ENCODE measurements at places on chromosomes 5 and 9.

DNA sequence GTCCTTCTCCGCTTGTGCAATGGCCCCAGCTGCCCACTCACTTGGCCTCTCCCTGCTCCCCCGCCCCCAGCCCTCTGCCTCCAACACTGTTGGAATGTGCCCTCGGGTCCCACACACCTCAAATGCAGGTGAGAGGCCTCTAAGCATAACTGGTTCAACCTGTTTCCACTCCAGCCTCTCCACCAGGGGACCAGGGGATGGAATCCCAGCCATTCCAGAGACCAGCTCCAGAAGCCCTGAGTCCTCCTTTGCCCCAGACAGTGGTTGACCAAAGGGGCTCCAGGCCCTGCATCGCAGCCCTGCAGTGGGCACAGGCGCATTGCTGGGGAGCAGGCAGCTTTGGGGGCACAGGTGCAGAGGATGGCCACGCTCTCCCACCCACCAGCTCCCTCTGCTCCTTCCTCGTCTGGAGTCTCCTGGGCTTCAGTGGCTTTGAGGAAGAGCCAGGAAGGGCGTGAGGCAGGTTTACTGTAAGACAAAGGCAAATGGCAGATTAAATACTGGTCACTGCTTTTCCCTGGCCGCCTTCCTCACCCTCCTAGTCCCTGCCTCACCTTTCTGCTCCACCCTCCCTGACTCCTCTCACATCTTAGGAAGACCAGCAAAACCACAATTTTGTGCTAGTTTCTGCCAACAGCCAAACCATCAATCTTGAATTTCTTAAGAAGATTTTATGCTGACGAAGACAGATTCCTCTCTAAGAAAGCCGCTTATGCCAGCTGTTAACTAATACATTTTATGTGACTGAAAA, 29.1 kb upstream of the IRX2 start:
- no peak for DNase-seq

DNA sequence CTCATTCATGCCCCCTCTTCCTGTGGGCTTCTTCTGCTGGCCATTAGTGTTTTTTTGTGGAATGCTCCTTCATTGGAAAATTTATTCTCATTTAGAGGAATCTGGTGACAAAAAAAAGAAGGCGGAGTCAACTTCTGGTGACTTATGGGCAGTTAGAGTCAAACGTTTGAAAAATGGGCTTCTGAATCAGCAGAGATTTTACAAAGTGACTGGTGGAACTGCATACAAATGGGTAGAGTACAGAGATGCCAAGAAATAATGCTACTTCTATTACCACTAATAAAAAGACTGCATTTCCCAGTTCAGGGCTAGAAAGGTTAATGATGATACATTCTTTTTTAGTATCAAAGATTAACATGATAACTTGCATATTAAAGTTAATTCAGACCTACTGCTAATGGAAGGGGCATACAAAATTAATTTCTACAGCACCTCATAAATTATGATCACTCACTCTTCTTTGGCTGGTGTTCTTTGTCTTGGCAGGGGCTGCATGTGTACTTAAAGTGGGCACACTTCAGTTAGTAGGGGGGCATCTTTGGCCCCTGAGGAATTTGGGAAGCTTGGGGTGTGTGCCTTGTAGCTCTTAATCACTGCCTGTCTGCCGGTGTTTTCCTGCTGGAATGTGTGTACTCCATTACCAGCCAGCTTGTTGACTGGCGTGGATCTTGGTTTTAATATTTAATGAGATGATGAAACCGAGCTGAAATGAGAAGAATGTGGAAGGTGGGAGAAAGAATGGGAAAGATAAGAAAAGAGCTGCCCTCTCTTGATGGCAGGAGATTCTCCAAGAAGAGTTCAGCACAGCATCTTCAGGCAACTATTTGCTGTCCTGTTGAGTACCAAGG, 148.9 kb downstream of the DOCK2 start:
- DNase-seq, result no peak

GRCh38 chr5:59548807-59549357, 344.6 kb downstream of the PDE4D start:
- DNase-seq, result no peak

DNA sequence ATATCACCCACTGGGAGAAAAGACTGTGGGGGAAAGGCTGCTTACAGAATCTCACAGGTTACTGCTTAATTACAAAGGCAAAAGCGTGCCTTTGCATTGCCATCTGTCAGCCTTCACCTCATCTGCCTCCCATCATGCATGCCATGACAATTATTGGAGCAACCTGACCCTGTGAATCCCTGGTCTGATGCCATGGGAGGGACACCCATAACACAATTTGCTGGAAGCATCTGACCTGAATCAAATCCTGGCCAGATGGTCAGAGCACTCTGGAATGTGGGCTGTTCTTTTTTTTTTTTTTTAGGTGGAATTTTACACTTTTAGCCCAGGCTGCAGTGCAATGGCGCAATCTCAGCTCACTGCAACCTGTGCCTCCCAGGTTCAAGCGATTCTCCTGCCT, 11.6 kb upstream of the RETREG1 start:
- DNase-seq, result no peak

- no peak for DNase-seq
These were observed 3.5 kb upstream of the CNTFR start for GRCh38 chr9:34592895-34593601.

DNA sequence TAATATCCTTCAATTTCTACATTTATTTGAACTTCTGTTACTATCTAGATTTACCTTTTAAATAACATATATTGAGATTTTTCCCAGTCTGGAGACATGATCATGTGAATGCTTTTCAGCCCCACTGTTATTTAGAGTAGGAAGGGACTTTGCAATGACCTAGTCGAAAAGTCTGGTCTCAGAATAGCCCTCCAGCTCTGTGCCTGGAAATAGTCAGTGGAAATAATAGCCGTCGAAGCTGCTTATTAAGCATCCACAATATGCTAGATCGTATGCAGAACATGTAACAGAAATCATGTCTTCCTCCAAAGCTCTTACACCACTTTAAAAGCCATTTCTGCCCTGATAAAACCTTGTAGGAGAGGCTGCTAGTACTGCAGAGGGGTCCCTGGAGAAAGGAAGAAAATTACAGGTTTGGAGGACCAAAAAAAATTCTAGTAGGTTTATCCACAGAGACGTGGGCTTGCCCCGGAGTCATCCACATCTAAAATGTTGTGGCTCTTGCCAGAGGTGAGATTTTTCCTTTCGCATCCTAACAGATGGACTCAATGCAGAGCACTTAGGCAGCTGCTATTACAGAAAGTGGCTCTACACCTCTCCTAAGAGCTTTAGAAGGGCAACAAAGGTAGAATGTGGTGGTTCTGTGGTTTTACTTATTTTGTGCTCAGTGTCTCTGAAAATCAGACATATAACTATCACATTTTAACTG, 2.5 kb upstream of the FGF1 start:
- no peak for DNase-seq

DNA sequence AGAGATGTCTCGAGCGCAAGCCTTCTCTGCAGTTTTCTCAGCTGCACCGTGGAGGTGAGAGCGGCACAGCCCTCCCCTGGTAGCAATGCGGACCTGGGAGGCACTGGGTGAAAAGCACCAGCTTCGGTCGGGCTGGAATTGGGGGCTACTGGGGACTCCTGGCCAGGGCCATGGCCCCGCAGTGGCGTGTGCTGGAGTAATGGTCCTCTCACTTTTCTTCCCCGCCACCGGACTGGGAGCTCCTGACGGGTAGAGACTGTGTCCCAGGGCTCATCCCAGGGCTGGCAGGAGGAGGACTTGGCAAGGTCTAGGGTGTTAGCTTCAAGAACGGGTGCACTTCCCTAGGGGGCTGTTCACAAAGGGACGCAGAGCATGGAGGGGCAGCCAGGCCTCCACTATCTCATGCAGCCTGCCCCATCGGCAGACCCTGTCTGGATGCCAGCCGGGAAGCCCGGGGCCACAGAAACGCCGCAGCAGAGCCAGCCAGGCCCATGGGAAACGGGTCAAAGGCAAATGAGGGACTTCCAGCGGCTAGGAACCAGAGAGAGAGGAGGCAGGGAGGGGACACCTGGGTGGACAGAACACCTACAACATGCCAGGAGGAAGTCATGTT, 92.6 kb upstream of the MVB12B start:
- DNase-seq, result no peak

DNA sequence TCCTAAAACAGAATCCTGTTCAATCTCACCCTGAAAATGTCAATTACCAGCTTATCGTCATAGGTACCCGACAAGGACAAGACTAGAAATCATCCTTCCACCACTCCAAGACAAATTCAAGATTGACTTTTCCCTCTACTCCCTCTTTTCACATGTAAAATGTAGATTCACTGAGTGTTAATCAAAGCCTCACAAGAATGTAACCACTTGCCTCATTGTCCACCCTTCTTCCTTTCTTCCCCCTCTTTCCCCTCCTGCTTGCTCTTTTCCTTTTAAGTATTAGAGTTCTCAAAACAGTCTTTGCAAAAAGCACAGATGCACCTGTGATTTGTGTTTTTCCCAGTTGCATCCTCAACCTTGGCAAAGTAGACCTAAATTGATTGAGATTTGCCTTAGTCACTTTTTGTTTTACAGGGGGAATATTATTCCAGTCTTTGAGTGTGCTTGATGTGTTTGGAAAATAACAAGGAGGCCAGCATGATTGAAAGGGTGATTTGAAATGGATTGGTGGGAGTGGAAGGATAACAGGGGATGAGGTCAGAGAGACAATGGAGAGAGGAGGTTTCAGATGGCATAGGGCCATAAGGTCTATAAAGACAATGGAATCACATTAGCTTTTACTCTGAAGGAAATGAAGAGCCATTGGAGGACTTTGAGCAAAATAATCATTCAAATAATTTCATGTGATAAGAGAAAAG, 231.3 kb upstream of the TYRP1 start:
- DNase-seq, result no peak

DNA sequence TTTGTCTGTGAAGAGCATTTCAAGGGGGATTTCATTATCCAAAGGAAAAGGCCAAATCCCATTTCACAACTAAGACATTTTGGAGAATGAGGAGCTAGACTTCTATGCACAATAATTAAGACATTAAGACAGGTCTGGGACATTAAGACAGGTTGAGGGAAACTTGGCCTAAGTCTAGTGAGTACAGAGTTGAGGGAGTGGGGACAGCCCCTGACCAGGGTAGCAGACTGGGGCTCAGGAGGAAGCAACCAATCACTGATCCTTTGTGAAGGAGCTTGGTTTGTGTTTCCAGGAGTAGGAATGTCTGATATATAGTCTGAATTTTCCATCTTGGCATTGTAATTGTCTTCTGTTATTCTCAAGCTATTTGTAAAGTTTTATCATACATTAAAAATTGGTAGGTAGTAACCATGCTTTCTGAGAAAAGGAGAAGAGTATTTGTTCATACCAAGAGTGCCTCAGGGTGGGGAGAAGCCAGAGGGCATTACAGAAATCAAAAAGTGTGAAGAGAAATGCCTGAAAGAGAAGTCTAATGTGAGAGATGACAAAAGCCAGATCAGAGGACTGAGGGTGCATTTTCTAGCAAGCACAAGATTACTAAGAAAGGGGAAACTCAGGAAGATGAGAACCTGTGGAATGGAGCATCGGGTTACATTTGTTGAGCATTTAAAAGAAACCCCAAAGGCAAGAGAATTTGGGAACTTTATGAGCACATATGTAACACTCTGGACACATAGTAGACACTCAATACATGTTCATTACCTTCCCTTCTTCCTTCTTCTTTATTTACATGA, 189.3 kb upstream of the PIK3R1 start:
- no peak for DNase-seq

GRCh38 chr9:75117564-75117963, 29.2 kb downstream of the OSTF1 start:
- no peak for DNase-seq

DNA sequence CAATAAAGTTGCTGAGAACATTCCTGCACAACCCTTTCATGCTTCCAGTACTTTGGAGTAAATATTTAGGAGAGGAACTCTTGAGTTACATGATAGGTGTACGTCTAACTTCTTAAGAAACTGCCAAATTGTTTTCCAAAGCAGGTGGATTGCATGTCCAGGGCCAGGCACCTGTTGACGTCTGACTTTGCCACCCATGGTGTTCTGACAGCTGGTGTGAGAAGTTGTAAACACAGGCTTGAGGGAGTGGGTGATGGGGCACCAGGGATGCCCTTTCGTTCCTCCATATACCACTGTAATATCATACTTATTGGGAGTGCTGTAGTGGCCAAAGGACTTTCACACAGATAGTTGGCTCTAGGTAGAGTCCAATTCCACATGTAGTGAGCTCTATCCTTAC, 352.1 kb downstream of the GADD45G start:
- no peak for DNase-seq

DNA sequence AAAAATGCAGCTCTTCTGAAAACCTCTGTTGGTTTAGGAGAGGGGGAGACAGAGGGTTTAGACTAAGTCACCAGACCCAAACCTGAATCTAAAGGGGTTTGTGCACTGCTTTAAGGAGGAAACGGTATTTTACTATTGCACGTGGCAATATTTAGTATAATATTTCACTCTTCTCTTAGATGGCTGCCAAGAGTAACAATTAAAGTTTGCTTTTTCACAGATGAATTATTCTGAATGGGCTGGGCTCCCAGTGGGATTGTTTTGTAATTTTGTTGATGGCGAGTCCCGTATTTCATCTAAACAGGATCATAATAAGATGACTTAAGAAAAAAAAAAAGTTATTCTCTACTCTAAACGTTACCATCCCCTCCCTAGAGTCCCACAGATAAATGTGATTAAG, 245.4 kb downstream of the PCSK5 start:
- no peak for DNase-seq

GRCh38 chr5:2213121-2213730, 330.5 kb upstream of the IRX4 start:
- DNase-seq, result no peak

- no peak for DNase-seq
These were observed 50.7 kb upstream of the ARL15 start for GRCh38 chr5:54360925-54361662.

DNA sequence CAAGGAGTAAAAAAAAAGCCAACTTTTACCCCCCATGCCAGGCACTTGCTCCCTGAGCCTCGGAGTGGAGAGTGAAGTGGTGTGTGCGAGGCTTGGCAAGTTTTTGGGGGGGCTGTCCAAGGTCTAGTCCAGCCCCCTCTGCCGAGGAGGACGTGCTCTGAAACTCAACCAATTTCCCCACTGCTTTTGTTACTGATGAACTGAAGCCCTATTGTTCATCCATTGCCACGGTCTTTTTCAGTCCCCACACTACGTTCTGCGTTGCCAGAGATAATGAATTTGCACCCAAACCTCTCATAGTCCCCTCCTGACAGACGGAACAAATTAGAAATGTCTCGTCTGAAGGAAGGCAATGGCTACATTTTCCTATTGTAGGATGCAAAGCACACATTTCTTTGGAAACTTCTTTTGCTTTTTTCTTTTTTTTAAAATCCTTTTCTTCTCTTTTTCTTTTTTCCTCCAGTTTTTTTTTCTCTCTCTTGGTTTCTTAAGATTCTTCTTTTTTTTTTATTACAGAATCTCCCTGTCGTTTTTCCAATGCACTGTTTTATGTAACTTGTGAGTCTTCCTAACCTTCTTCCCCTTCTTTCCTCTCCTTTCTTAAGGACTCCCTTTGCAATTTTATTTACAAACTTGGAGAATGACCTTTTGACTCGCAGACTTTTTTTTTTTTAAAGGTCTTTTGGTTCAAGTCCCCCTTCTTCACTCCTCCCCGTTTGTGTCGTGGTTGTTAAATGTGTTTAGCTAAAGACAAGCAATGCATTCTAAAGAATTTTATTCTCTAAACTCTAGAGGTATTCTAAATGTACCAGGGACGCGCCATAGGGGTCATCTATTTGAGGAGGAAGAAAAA, 209.5 kb downstream of the MEF2C start:
- no peak for DNase-seq

- DNase-seq, result no peak
These were observed 45.1 kb downstream of the S1PR3 start for GRCh38 chr9:89036383-89036782.

GRCh38 chr5:30891660-30892059, 301.8 kb upstream of the CDH6 start:
- no peak for DNase-seq

GRCh38 chr9:31519011-31519410, 865.4 kb upstream of the ACO1 start:
- DNase-seq, result no peak

All from germinal center (tissue), 1 donor.